ENCODE measurements at places on chromosomes 16 and 17.

DNA sequence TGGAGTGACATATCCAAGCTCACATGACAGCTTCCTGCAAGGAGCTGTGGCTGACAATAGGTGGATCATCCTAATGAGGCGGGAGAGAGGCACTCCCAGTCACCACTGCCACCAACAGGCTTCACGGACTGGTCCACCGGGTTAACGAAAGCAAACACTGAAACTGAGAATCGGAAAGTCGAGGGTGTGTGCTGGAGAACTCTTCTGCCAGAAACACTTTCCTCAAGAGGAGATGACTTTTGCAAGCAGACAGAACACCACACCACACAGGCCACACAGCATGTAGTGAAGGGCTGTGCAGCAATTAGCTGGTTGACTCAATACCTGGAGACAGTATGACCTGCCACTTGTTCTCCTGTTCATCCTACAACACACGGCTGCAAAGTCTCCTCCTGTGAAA is 53.0 kb upstream of the DNAJA2 start:
- DNase-seq, result no peak

GRCh38 chr16:56828647-56829046 is 36.4 kb upstream of the SLC12A3 start:
- no peak for DNase-seq

- DNase-seq, result no peak
Measured at GRCh38 chr17:48575673-48576478, 2.3 kb downstream of the HOXB4 start.

GRCh38 chr16:64968539-64968938 is 153.3 kb downstream of the CDH11 start:
- DNase-seq, result no peak

DNA sequence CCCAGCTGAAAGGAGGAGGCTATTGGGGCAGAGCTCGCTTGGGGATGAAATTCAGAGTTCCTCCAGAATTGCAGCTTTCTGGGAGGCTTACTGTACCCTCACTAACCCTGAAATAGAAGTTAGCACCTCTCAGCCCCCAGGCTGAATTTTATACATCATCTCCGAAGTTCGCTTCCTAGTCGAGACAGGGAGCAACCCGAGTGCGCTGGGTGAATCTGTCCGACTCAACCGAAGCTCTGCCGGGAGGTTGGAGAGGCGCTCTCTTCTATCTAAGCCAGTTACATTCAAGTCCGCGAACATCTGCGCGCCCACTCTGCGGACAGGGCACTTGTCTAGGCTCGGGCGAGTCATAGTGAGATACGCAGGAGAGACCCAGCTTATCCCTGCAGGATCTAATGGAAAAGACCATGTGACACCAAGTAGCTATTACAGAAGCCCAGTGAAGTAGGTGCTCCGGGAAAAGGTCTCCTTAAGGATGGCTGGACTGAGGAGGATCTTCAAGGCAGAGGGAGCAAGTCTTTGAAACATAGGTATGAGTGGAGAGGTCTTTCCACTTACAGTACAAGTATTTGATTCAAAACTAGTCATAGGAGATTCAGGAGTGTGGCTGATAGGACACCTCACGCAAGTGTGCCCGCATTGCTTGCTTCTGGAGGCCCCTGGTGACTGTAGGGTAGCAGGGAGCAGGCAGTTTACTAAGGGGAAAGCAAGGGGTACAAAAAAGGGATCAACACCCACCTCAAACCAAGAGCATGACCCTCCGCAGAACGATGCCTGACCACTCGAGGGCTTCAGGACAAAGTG is 646 bp upstream of the HES7 start:
- no peak for DNase-seq

DNA sequence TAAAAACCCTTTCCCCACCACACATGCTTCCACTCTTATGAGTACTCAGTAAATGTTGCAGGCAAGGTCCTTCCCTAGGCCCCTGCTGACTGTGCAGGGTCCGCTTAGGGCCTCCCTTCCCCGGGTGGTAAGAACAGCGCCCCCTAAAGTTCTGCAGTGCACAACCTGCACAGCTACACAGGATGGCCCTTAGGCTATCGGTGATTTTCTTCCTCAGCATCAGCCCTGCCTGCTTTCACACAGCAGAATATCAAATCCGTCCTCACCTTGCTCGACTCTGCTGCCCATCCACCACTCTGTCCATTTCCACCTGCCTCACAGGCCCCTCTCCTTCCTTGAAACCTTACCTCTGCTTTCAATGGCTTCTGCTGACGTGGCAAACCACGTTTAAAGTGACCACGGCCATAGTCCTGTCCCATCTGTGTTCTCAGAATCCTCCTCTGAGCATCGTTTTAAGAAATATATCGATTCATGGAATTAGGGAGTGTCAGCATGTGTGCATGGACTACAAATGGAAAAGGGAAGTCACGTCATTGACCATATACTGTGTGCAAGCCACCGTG is 51.4 kb upstream of the TMEM132E start:
- no peak for DNase-seq

GRCh38 chr17:55816532-55817396 is 65.9 kb downstream of the PCTP start:
- DNase-seq, result no peak

GRCh38 chr16:74219706-74220105 is 76.9 kb upstream of the PSMD7 start:
- no peak for DNase-seq

- no peak for DNase-seq
Measured at GRCh38 chr16:67723151-67723910, 4.2 kb upstream of the GFOD2 start.

GRCh38 chr17:6823011-6823442 is 8.5 kb downstream of the TEKT1 start:
- no peak for DNase-seq

GRCh38 chr16:49969091-49970030 is 55.7 kb upstream of the CNEP1R1 start:
- no peak for DNase-seq

- DNase-seq, result no peak
Measured at GRCh38 chr16:67914758-67915495, 16.7 kb downstream of the CTRL start.
